CD4-positive, alpha-beta T cell treated with Interleukin-4 for 1 hour (primary cell): ENCODE measurements at places on chromosomes 12 and 14.

DNA sequence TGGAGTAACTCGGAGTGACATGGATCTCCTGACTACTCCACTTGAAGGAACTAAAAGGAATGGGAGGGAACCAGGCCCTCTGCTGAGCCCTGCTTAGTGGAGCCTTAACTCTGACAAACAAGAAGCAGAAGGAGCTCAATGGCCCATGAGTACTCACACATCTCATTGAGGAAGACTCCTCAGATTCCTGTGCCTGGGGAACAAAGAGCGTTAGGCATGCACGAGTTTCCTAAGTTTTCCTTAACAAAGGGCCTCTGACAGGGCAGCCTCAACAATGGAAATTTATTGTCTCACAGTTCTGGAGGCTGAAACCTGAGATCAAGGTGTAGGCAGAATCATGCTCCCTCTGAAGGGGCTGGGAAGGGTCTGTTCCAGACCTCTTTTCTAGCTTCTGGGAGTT lies 185.7 kb upstream of the NTF3 start:
- no peak for DNase-seq

GRCh38 chr14:44988694-44989093 lies 26.7 kb downstream of the TOGARAM1 start:
- no peak for DNase-seq

- no peak for DNase-seq
Measured at GRCh38 chr12:14283489-14284144, 81.9 kb upstream of the ATF7IP start.

DNA sequence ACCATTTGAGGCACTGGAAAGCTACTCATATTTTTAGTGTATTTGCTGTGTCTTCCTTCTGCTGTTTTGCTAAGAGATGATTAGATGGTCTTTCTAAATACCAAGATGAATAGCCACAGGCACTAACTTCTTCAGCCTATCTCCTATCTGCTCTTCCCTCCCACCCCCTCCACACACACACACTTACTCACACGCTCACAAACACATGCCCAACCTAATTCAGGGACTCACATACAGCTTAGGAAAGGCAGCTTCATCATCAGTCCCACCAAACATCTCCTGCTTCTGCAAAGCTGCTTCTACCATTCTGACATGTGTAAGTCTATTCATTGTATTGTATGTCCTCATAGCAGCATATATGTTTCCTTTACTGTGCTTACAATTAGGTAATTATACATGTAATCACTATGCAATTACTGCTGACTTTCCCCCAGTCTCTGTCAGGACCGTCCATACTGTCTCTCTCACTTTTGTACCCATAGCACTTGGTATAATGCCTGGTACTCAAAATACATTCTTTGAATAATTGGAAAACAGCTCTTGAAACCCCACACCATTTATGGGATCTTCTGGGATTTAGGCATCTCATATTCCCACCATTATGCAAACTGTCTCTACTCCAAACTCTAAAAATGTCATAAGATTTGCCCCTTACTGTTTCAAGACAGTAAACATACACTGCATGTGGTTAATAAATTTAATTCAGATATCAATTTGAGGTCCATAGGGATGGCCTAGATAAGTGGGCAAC lies 83.3 kb upstream of the HIF1A start:
- DNase-seq: no peak

GRCh38 chr12:54038284-54038870 lies 5.5 kb downstream of the HOXC5 start:
- no peak for DNase-seq

GRCh38 chr12:27534060-27534764 lies 10.2 kb downstream of the PPFIBP1 start:
- no peak for DNase-seq

DNA sequence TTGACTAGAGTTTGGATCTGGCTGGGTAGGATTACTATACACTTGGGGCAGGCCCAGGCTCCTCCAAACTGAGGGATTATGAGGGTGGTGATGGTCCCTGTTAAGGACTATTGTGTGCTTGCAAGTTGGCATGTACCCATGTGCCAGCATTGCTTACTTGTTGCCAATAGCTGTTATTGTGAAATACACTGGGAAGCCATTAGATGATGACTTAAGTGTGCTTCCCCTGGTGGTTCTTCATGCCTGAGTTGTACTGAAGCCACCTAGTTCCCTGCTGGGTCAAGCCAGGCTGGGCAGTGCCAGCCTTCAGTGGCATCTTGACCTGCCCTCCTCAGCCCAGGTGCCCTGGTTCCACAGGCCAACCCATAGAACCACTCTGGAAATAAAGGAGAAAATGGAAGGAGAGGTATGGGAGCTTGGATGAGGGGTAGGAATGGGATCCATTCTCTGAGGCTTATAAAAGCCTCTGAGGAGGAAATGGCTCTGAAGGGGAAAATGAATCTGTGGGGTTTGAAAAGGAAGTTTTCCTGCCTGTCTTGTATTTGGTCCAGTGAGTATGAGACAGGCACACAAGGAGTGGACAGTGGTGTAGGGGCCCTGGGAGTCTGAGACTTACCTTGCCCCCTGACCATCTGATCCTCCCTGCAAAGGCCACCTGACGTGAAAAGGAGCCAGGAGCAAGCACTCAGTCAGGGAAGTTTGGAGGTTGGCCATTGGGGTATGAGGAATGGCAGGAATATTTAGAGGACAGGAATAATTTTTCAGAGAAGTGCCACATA lies 724 bp downstream of the LTB4R start:
- peak; percentile 38 for DNase-seq

DNA sequence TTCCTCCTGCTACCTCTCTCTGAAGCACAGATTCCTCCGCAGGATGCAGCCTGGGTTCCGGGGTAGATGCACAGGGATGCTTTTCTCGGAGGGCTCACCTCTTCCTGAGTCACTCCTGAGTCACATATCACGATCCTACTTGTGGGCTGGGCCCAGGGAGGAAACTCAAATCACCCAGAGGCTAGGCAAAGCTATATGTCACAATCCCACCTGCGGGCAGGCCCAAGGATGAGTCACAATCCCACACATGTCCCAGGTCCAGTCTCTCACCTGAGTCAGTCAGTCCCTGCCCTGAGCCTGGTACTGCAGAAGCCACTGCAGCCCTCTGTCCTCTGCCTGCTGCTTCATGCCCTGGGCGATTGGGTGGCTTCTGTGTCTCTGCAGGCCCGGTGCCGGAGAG lies 149.0 kb upstream of the GSC start:
- no peak for DNase-seq

DNA sequence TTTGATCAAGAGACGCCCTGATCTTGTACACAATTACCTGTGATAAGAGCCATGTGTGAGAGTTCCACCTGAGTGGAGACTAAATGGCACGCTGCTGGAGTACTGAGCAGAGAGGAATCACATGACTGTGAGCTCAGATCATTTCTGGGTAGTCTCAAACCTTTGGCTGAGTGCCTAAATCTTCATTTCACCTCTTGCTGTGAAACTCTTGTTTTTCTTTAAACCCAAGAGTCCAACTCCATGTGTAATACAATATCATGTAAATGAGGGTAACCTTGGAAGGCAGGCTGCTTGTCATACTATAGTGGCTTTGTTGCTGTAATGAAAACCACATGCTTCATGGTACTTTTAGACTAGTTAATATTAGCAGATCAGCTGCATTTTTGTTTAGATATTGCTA lies 156.9 kb downstream of the CAND1 start:
- DNase-seq: no peak

DNA sequence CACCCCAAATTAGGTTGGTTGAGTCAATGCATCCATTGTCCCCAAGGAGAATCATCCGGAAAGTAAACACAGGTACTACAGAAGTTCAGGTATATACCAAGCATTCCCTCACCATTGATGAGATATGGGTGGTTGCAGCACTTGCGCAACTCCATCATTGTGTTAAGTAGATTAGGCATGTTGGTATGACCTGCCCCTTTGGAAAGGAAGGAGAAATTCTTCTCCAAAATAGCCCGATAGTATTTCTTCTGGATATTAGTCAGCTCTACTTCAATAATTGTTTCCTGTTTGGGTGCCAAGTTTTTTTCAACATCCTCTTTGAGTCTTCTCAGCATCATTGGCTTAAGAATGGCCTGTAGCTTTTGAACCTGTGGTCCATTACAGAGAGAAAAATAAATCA lies 21.3 kb upstream of the SUPT16H start:
- no peak for DNase-seq

DNA sequence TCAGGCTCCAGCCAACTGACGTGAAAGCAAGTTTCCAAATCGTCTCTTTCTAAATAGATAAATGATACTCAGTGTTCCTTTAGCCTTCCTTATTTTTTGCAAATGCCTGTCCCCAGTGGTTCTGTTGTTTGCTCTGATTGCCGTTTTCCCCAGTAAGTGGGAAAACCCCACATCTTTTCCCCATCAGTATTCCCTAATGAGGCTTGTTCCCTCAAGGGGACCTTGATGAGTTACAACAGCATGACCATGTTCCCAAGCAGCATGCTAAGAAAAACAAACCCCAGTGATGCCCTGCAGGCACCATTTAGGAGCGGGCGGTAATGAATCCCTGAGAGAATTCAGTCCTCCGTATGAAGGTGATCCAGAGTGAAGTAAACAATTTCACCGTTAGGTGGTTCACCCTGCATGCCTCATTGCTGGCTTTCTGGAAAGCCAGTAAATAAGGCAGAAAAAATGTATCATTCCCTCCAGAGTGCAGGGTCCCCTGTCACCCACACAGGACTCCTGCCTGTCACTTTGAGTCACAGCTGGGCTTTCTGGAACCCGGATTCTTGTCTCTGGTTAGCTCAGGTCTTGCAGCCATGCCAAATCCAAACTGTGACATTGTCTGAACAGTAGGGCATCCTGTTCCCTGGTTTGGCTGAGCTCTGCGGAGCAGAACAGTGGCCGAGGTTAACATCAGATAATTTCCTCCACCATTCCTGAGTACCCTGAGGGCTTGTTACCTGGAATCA lies 222.6 kb downstream of the RGS6 start:
- DNase-seq: no peak

DNA sequence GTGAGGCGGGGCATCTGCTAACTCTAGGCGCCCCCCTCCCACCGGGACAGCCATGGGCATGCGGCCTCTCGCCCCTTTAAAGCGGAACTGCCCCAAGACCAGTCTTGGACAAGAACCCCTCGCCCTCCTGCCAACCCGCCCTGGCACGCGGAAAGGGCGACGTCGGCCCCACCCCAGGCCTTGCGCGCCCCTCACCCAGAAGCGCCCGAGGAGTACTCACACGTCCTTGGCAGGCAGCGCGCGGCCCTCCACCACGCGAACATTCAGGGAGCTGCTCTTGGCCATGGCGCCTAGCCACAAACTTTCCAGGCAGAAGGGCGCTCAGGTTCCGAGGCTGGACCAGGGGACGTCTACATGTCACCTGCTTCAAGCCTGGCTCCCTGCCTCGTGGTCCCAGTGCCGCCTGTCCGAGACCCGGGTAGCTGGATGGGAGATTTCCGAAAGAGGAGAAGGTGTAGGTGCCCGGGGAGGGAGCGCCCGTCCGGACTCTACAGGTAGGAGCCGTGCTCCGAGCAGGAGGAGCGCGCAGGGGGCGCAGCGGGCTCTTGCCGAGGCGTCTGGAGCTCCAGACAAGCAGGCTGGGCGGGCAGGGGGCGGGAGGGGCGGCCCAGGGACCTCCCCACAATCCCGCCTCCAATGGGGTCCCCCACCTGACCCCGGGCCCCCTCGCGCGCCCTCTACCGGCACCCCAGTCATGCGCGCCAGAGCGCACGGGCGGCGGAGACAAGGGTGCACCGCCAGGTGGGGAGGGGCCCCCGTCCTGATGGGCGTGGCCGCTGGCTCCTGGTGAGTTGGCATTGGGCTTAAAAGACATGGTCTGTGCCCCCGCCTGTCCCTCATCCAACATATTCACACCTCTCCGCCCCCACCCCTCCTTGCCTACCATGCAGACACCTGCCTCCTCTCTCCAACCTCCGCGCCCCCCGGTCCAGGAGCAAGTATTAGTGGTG lies at the start of gene RASAL1:
Gene RASAL1 (minus strand): TSS at position 584 of the 950 bp plus-strand sequence. CDS start 299 bp downstream, at position 285.
- peak; percentile 74 for DNase-seq

DNA sequence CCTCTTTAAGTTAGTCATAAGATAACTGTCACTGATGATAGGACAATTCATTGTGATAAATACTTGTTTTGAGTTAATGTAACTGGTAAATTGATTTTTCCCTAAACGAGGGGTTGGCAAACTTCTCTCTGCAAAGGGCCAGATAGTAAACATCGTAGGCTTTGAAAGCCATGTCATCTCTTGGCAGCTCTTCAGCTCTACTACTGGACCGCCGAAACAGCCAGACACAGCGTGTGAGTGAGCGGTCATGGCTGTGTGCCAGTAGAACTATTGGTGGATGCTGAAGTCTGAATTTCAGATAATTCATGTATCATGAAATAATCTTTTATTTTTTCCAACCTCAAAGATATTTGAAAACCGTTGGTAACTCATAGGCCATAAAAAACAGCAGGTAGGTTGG lies 9.9 kb downstream of the PIWIL1 start:
- DNase-seq: no peak

GRCh38 chr12:121124402-121125109 lies 8.1 kb upstream of the P2RX7 start:
- no peak for DNase-seq

- no peak for DNase-seq
Measured at GRCh38 chr14:53567236-53567780, 389.3 kb downstream of the BMP4 start.

DNA sequence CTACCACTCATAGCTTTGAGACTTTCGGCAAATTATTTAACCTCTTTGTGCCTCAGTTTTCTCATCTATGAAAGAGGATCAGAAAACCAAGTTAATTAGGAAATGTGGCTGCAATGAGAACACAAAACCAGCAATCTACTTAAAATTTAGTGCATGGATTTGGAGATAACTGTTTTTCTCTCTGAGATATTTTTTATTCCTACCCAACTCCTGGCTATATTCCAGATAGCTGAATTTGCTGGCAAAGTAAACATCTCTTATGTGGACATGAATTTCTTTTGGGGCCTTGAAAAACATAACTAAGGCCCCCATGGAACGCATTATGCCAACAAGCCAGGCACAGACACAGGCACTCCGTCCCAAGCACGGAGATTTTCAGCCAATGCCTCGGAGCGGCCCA lies 53.4 kb upstream of the FOXN3 start:
- DNase-seq: no peak

DNA sequence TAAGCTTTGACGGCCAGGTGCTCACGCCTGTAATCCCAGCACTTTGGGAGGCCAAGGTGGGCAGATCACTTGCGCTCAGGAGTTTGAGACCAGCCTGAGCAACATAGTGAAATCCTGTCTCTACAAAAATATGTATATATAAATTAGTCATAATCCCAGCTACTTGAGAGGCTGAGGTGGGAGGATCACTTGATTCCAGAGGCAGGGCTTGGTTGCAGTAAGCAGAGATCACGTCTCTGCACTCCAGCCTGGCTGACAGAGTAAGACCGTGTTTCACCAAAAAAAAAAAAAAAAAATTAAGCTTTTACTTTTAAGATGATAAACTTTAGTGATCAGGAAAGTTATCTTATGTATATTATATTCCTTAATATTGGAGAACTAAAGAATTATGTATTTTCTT lies 18.0 kb upstream of the SNAPC1 start:
- no peak for DNase-seq

GRCh38 chr12:99059824-99060511 lies 414.9 kb downstream of the APAF1 start:
- no peak for DNase-seq

DNA sequence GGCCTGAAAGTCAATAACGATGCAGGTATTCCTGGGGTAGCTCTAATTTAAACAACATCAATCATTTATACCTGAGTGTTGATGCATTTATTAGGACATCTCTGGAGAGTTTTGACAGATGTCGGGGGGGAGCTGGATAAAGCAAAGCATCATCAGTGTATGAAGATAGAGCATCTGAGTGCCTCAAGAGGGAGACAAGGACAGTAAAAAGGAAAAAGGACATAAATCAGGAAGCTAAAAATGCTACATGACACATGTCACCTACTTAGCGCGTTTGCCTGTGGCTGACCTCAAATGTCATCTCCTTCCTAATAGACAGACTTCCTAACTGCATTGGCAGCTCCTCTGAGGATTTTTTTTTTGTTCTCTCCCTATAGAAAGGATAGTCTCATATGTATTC lies 259.5 kb upstream of the PKP2 start:
- no peak for DNase-seq
